ENCODE measurements at places on chromosomes 7 and 10. TPM values are rescaled to one million over a fixed set of nuclear protein-coding genes. Genes with fewer than 3 reads are reported as not detected.

DNA sequence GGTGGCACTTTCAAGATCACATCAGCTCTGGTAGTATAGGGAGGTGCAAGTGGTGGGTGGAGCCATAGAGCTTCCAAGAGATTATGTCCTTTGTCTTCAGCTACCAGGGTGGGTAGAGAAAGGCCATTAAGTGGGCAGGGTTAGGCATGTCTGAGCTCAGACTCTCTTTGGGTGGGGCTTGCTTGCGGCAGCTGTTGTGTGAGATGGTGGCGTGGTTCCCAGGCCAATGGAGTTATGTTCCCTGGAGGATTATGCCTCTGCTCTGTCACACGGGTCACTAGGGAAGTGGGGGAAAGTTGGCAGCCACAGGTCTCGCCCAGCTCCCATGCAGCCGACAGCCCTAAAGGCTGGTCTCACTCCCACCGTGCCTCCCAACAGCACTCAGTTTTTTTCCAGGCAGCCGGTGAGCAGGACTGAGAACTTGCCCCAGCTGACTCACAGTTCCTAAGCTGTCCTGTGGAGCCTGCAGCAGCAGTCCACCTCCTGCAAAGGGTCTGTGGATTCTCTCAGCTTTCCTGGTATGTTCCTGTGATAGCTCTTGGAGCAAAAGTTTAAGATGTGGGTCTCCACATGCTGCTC, 459.0 kb downstream of the SH2D4B start:
- DNase-seq, result no peak

DNA sequence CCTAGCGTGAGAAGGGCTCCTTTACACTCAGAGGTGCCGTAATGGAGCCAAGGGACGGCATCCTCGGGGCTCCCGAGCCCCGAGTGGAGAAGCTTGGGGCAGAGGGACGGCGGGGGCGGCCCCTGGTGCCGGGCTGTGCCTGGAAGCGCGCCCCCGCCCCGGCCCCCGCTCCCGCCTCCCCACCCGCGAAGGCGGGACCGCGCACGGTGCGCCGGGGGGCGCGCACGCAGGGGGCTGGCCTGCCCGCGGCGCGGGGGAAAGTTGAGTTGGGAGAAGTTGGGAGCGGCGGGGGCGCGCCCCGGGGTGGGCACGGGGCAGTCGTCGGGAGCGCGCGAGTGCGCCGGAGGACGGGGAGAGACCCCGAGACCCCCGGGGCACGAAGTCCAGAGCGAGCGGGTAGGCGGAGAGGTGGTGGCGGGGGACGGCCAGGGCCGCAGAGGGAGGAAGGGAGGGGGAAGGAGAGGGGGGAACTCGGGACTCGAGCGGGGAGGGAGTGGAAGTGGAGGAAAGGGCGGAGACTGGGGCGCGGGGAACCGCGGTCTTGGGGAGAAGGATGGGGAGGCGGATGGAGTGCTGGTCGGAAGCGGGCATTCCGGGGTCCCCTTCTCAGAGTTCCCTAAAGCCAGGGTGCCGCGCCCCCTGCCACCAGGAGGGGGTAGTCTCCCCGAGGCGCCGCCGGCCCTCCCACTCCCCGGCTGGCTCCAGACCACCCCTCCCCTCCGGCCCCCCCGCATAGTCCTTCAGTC, at the start of gene SLC4A2:
SLC4A2 (plus strand) TSS at position 223 of the 746 bp plus-strand sequence. CDS start 2,399 bp downstream, outside the sequence.
- peak; percentile 74 for DNase-seq

GRCh38 chr10:73956476-73957359, 41.2 kb upstream of the VCL start:
- peak; percentile 58 for DNase-seq

DNA sequence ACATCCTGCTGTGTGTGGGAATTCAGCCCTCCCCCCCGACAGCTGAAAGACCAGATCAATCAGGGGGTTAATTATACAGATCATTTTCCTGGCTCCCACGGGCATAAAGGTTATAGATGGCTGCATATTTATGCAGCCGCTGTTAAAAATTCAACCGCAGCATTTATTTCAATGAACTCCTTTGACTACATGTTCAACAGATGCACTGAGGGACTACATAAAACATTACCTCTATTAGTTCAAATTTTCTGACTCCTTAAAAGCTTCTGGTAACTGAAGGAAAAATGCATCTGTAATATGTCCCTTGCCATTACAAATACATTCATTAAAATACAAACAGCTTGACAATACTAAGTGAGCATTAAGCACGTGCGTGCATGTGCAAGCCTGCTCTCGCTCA, 49.7 kb upstream of the YAE1 start:
- DNase-seq, result no peak

- DNase-seq, result no peak
Observed at GRCh38 chr10:31601136-31601535, 282.1 kb downstream of the ZEB1 start.

DNA sequence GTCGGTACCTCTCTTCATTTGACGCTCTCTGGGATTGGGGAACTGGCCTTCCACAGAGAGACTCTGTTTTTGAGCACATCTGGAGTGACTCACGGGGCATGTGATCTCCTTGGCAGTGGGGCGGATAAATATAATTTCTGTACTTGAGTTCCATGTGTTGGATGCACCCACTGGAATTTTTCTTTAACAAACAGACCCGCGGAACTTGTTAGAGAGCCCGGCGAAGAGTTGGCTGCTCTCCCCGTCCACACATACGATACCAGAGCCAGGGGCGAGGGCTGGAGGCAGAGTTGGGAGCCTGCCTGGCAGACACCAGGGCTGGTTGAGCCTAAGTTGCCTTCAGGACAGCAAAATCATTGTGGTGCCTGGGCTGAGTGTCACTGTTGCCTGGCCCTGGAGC, at the start of gene FAM180A:
FAM180A (minus strand) TSS at position 44 of the 400 bp plus-strand sequence. CDS start 233 bp downstream, outside the sequence.
- peak; percentile 89 for DNase-seq

DNA sequence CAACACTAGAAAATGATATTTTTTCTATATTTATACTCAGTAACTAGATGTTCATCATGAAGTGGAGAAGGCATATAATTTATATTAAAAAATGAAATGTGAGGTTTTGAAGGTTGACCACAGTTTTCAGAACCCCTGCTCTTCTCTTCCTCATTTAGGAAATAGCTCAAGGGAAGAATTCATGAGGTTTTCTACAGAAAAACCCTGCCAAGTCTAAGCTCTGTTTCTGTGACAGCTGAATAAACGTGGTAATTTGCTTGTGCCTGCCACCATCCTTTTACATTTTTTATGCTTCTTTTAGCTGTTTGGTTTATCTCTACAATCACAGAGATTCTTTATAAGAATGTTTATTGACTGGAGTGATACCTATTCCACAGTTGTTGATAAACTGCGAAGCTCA, 630.3 kb upstream of the POT1 start:
- DNase-seq, result no peak

Gene CELF2
- 9.7 TPM for total RNA-seq

Gene OPALIN
- total RNA-seq, result not detected

Gene CRYGN
- not detected for total RNA-seq

Gene SLK
- total RNA-seq, result 31.0 TPM

Gene KEL
- not detected for total RNA-seq
